Fibroblast of mammary gland (primary cell): ENCODE measurements at places on chromosomes 6 and 20.

DNA sequence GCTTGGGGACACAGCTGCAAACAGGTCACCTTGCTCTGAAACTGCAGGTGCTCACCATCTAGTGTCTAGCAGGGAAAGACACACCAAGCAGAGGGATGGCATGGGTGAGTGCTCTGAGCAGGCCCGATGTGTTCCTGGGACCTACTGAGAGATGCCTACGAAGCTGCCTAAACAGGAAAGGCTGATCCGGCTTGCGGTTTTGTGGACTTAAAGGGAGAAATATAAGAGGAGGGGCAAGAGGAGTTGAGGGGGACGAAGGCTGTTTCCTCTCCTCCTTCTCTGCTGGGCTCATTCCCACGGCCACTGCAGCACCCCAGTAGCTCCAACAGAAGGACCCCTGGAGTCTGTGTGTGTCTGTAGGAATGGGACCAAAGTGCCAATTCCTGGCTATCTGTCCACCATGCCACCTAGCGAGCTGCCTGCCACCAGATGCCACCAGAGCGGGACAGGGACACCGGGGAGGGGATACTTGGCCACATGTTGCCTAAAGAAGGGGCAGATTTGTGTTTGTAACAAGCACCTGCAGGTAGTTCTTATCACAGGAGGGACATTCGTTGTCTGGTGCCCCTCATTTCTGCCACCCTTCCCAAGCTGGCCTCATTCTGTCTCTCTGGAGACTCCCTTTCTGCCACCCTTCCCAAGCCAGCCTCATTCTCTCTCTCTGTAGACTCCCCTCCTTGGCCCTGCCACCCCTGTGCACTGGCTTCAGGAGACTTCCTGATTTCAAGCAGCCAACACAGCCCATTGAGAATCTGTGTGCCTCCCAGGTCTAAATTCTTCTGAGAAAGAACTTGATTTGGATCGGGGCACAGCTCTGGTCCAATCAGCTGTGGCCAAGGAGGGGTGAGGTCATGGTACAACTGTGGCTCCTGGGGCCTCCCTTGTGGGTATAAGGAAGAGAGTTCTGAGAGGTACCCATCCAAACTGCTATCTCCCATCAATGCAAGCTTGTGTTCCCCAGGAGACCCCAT lies 221.8 kb downstream of the ANKRD60 start:
- no peak for DNase-seq

DNA sequence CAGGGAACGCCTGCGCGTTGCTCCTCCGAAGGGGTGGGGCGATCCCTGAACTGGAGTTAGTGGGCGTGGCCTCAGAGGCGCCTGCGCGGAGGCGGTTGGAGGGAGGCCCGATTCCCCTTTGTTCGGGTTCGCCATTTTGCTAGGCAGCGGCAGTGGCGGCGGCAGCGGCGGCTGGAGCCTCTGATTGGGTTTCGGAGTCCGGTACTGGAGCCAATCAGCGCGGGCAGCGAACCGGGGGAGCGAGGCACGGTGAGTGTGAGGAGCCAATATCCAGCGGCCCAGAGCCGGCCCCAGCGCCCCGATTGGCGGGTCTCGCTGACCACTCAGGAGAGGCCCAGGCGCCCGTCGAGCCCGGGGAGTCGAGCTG lies at the start of gene NFYA:
NFYA (plus strand) TSS at position 139 of the 367 bp plus-strand sequence. CDS start 6,116 bp downstream, outside the sequence.
- DNase-seq = peak; percentile 99

DNA sequence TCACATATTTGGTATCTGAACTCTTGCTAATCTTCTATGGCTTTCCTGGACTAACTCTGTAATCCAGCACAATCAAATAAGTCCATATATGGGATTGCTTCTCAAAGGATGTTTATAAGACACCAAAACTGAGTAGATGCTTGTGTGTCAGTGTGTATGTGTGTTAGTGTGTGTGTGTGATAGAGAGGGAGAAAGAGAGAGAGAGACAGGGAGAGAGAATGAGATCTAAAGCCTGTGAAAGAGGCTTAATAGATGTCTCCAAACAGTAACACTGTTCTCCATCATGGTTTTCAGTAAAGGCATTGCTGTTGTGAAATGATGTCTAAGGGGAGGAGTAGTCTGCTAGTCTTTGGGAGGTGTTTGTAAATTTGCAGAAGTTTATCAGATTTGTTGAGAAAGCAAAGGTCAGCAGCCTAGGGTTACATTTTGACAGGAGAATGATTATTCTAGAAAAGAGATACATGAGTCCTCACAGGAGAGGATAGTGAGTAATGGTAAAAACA lies 73.9 kb upstream of the MLIP start:
- no peak for DNase-seq

DNA sequence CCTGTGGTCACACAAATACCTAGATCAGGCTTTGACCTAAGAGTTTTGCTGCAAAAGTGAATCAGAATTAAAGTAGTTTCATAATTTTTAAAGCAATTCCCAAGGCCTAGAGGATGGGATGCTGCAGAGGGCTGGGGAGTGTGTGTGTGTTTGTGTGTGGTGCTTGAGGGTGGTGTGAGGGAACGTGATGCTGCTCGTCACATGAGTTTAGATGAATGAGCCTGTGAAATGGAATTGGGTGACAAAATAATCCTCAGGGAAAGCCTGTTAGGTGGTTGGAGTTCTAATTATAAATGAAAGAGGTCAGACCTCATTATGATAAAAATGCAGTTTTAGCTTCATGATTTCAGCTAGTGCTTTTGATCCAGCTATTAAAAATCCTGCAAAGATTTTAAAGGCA lies 87.5 kb upstream of the TMEM170B start:
- no peak for DNase-seq

GRCh38 chr6:15200087-15200486 lies 45.8 kb upstream of the JARID2 start:
- no peak for DNase-seq
